IPS DF 19.7 (cell line): ENCODE measurements at places on chromosomes 1 and 21.

- no peak for DNase-seq
These were observed 2.5 kb downstream of the RHOC start for GRCh38 chr1:112704391-112704933.

- no peak for DNase-seq
These were observed 23.2 kb downstream of the PCNT start for GRCh38 chr21:46347203-46347550.

DNA sequence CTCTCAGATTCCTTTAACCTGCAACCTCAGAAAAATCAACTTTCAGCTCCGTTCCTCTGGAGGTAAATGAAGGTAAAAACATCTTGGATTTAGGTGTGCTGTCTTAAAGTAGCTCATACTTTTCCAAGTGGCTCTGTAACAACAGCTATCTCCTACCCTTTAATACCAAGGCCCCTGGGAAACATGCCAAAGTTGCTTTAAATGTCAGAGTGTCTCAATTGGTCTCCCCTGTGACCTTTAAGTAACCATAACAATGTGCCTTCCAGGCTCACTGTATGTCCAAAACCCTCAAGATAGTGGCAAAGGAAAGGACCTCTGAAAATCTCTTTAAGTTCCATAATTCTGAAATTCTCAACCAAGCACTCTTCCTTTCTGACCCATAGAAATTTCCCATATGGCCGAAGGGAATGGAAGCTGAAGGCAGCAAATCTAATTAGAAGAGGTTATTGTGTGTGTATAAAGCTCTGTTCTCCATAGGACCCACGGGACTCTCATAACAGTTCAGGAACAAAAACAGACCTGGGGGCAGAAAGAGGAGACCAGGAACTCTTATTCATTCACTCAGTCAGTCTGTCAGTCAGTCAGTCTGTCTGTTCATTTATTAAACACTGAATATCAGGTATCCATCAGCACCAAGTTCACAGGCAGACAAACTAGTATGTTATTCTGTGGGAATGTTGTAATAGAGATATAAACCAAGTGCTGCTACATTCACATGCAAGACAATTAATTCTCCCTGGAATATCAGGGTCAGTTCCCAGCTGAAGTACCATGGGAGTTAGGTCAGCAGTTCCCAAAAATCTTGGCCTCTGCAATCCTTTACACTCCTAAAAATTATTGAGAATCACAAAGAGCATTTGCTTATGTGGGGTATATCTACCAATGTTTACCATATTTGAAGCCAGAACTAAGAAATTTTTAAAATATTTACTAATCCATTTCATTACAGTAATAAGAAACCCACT is 19.1 kb downstream of the ASTN1 start:
- DNase-seq = no peak

GRCh38 chr1:9262096-9262986 is 27.8 kb downstream of the H6PD start:
- DNase-seq = no peak

GRCh38 chr1:107594536-107594935 is 370.4 kb downstream of the VAV3 start:
- no peak for DNase-seq

- no peak for DNase-seq
These were observed 70.1 kb downstream of the TENT5C start for GRCh38 chr1:117675907-117676430.

DNA sequence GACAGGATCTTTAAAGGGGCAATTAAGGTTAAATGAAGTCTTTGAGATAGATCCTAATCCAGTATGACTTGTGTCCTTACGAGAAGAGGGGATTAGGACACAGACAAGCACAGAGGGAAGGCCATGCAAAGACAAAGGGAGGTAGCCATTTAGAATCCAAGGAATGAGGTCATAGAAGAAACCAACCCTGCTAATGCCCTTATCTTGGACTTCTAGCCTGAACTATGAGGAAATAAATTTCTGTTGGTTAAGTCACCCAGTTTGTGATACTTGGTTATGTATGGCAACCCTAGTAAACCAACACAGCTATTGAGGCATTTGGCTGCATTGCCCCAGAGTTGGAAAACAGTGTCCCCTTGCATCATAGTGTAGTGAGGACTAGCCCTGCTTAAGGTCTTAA is 121.3 kb downstream of the MAST2 start:
- DNase-seq = no peak

- DNase-seq = no peak
These were observed 31.0 kb downstream of the KIF21B start for GRCh38 chr1:200992382-200993048.

DNA sequence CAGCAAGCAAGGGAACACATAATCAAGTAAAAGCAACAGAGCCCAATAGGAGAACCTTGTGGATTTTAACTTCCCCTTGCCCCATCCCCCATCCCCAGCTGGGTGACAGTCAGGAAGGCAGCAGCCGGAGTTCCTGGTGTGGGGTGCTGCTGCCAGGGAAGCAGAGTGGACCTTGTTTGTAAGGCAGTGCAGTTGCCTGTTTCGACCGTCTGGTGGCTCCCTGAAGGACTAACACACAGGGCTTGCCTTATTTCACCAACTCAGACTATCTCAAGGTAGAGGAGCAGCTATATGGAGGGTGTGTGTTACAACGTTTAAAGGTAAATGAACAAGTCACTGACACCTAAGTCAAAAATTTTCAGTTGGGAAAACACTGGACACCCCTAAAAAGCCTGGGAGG is 6.6 kb downstream of the KRTAP10-8 start:
- DNase-seq = no peak

- no peak for DNase-seq
These were observed 46.3 kb upstream of the CACYBP start for GRCh38 chr1:174953285-174954072.

- DNase-seq = no peak
These were observed 4.8 kb downstream of the TTLL7 start for GRCh38 chr1:83994111-83994510.

DNA sequence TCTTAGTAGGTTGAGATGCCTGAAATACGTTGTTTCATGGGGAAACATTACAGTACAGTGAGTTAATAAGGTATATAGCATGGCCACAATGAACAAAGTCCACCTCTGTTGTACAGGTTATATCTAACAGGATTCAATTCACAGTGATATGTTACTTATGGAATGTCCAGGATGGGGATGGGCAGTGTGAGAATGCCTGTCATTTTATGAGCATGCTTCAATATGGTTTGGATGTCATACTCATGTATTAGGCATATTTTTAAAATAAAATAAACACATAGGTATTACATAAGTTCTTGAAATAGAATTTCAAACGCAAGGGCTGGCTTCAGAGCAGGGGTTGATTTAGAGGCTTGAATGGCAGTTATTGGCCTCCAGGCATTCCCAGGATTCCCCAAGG is 6.1 kb upstream of the PHLDA3 start:
- no peak for DNase-seq

DNA sequence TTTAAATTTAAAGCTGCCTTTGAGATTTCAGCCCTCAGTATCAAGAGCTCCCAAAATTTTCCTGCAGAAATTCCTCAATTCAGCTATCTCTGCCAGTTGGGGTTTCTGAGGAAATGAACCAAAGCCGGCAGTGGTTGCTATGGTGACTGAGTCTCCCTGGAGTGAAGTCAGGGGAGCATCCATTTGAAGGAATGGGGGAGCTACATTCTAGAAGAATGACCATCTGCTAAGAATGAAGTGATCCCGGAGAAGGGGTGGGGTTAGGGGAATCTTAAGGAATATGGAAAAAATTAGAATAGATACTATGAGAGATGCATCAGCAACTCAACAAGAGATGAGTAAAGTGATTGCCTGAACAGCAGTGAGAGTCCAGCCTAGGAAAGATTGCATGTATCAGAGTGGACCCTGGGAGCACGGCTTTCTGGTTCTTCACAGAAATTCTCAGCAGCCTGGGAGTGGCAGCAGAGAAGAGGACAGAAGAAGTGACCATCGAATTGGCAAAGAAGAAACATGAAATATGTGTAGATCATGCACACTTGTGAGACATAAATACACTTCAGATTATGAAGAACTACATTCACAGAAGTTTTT is 94.7 kb downstream of the CHD1L start:
- peak; percentile 69 for DNase-seq

DNA sequence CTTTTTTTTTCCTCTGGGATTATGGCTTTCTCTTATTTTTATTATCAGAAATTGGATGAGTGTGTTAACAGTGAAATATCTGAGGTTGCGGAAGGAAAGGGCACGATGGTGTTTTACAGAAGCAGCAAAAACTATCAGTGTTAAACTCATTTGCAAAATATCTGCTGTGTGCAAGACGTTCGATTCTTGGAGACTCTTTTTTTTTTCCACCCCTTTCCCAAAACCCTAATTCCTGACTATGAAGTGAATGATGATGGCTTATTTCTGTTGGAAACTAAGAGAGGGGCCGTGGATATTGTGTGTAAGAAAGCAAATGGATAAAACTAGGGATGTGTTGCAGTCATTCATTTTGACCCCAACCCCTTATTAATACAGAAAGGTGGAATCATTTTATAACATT is 677 bp downstream of the NCAM2 start:
- DNase-seq = no peak

DNA sequence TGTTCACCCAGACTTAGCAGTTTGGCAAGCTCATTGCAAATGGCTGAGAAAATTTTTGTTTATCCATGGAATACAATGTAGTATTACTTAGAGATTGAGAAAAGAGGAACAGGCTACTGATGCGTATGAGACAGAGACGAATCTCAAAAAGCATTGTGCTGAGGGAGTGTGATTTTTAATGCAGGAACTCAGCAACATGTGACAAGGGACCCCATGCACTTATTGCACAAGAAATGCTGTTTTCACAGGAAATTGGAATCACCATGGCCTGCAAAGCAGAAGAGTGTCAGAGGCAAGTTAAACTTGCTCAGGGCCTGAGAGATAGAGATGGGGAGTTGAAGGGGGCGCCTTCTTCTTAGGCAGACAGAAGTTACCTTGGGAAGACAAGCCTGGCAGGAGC is 32.6 kb upstream of the TLR5 start:
- DNase-seq = no peak

GRCh38 chr1:181767001-181767708 is 283.8 kb downstream of the CACNA1E start:
- DNase-seq = no peak

DNA sequence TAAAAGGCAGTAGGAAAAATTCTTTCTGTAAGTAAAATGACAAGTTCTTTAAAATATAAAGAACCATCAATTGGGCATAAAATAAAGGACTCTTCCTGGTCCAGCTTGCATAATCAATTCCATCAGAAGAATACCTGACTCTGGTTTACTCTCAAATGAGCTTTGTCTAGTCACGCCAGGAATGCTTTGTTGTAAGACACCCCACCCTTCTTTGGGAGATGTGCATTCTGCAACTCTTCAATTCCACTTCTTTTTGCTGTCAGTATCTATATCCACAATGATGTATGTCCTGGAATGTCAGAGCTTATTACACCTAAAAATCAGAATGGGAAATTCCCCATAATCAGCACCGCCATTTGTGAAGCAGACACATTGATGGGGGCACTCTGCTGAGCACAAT is 76.1 kb downstream of the PTPN14 start:
- DNase-seq = no peak

DNA sequence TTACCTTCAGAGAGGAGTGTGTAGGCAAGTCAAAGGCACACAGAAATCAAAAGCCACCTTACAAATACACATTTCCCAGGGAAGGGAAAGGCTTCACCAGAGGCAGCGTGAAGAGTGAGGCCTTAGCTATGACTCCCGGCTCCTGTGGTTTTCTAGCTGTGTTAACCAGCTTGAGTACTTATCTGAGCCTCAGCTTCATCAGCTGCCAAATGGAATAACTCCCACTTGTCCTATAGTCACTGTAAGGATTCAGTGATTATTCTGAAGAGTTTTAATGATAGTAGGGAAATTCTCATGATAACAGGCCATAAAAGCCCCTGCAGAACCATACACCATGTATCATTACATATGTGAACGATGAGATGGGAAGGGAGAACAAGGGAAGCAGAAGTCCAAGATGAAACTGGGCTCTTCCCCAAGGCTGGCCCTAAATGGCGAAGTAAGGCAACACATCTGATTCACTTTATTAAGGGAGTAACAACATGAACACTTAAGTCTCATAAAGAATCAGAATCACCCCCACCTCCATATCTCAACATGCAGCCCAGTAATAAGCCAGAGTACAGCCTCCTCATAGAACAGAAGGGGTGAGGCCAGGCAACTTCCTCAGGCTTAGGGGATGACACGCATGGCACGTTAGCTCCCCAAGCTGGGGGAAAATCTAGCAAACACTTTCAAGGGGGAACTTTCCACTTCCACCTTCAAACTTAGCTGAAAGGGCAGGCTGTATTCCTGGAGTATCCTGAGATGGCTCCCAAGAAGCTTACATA is 63.7 kb downstream of the SLC66A1 start:
- no peak for DNase-seq

GRCh38 chr1:7549277-7550161 is 221.6 kb upstream of the VAMP3 start:
- no peak for DNase-seq

DNA sequence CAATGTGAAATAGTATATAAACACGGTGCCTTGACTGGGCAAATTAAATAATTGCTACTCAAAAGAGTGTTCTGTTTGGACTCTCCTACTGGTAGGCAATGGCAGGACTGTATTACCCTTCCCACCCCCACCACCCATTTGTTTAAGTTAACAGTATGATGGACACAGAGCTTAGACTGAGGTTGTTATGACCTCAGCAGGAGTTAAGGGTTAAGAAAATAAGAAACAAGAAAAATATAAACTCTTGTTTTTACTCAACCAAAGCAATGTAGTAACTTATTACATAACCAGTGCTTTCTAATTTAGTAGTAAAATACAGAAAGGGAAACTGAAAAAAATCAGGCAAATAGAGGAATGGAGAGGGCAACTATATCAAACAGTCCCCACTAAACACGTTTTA is 19.9 kb upstream of the SERPINC1 start:
- no peak for DNase-seq

DNA sequence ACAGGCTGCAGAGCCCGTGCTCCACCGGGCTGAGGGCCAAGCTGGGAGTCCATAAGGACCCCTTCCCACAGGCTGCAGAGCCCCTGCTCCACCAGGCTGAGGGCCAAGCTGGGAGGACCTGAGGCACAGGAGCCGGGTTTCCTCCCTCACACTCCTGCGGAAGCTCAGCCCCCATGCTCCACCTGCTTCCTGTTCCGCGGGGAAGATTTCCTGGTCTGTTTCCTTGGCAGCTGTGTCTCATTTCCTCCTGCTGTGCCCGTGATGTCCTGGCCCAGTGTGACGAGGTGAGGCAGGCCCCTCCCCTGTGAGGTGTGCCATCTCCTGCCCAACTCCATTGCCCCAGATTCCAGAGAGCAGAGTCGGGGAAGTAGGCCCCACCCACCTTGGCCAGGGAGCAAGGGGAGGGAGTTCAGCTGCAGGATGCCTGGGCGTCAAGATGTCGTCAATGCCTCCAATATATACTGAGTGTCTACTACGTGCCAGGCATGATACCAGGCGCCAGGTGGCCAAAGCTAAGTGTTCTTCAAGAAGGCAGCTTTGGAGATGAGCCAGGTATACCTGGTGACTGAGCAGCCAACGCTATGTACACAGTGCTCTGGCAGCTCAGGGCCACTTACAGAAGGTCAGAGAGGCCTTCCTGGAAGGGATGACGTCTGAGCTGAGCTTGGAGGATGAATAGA is 58.8 kb downstream of the NAV1 start:
- no peak for DNase-seq

- DNase-seq = no peak
These were observed 102.8 kb downstream of the GDAP2 start for GRCh38 chr1:117826540-117827078.

- no peak for DNase-seq
These were observed 123.6 kb downstream of the DTL start for GRCh38 chr1:212158912-212159796.
